K562 (cell line): ENCODE measurements at places on chromosomes 13 and 19.

DNA sequence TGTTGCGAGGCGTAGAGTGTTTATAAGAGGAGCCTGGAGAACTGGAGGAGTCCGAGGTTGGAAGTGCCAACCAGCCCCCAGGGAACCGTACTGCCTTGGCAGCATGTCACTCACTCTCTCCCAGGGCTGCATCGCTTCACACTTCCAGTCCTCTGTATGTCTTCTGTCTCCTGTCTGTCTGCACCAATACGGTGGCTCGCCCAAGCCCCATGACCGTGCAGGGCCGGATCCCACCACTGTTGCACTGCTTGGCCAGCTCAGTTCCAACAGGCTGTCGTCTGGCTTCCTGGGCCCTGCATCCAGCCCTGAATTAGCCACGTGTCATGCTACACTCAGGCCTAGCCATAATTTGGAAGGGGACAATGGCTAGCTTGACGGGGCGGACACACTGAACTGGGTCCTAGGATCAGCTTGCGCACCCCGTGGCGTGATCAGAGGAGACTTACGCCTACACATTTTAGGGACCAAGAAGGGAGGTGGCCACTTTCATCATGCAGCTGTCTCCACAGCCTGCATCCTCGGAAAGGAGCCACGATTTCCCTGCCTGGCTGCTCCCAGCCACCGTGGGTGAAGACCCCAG lies 147.1 kb downstream of the URI1 start:
- no peak for DNase-seq

DNA sequence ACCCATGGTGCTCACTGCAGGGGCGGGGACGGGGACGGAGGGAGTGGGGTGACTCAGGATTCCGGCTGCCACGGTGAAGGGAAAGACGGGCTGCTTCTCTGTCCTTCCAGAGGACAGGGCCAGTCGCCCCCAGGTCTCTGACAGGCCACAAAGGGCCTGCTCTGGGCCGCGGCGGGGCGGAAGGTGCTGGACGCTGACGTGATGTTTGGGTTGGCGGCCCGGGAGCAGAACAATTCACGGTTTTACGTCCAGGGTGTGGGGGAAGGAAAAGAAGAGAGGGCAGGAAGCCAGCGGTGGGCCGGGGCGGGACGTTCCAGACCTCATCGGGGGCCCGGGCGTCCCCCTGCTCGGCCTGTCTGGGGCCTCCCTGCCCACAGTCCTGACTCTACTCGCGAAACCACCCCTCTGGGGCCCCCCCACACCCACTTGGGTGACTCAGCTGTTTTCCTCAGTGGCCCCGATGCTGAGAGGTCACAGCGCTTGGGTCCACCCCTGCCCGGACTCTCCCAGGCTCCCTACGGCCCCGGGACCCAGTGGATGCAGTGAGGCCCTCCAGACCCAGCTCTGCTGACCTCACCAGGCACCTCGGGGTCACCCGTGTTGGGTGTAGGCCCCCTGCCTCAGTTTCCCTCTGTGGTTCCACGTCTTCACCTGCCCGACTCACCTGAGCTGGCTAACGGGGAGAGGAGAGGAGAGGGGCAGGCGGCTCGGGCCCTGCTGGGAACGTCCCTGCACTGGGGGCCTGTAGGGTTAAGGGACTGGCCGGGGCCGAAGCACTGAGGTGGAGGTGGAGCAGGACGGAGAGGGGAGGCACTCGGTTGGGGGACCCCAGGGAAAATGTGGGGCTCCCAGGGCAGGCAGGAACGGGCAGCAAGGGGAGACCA lies 29.2 kb downstream of the PIP5K1C start:
- peak; percentile 84 for DNase-seq

- DNase-seq, result no peak
These were observed 674.6 kb upstream of the SGCG start for GRCh38 chr13:22506096-22506691.

DNA sequence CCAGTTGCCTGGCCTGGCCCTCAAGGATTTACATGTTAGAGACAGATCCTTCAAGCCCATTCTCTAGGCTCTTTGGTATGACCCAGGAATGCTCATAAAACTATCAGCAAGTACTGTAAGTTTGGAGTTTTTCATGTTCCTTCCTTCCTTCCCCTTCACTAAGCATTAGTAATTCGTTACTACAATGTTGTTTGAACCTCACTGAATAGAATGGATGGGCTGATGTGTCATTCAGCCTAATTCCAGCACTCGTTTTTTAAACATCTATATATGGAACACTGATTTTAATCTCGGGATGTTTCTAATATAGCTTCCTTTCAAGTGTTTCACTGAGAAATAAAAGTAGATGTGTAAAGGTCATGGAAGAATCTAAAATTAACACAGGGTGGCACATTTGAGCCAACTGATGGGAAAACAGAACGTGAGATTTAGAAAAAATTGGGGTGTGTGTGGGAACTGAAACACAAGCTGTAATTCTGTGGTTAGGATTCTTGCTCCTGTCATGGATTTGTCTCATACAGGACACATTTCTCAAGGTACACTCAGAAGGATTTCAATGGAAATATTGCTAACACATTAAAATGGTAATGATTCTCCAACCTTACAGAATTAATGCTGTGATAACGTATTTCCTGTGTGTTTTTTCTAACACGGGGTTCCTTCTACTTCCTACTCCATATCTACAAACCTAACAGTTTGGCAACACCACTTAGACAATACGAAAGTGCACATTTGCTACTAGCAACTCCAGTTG lies 93.4 kb downstream of the FLT1 start:
- DNase-seq, result no peak

GRCh38 chr19:53971673-53972072 lies 8.9 kb downstream of the CACNG8 start:
- no peak for DNase-seq

- no peak for DNase-seq
These were observed 251.0 kb upstream of the ARGLU1 start for GRCh38 chr13:106818971-106819370.

GRCh38 chr19:46731007-46731501 lies 14.1 kb upstream of the PRKD2 start:
- DNase-seq, result peak; percentile 85

DNA sequence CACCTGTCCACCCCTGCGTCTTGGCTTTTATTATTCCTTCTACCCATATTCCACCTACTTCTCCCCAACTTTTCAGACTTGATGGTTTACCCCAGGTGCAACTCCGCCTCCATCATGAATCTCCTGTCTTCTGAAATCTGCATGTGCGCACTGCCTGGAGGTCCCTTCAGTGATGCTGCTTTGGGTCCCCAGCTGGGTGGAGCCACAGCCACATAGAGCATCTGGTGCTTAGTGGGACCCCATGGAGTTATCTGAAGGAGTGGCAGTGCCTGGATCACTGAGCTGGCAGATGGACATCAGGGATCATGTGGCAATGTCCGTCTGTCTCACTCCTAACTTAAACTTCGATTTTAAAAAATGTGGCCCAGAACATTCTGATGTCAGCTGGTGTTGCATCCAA lies 13.5 kb downstream of the ZNF536 start:
- DNase-seq, result no peak

GRCh38 chr13:110356362-110356761 lies 49.3 kb downstream of the COL4A2 start:
- DNase-seq, result no peak

GRCh38 chr13:108674346-108674745 lies 44.9 kb downstream of the MYO16 start:
- no peak for DNase-seq

GRCh38 chr13:53343361-53343744 lies 314.7 kb downstream of the OLFM4 start:
- no peak for DNase-seq

- DNase-seq, result no peak
These were observed 249.4 kb downstream of the KCTD12 start for GRCh38 chr13:76636829-76637228.

- no peak for DNase-seq
These were observed 7.4 kb downstream of the ZNF554 start for GRCh38 chr19:2827022-2827421.

- peak; percentile 5 for DNase-seq
These were observed 38.0 kb upstream of the ZNF573 start for GRCh38 chr19:37817180-37817981.

DNA sequence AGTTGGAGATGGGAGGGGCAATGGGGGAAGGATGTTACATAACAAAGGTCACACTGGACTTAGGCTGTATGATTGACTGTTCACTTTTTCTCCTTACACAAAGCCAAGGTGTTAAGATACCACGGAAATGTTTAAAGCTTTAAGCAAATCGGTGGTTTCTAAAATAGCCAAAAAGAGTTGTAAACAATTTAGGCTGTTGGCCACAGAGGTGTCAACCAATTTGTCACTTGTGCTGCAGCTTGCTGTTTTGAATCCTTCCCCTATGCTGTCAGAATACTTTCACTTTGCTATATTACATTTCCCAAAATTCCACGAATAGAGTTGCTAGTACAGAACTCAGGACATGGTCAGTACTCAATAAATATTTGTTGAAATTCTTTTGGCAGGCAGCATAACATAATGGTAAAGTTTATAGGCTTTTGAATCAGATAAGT lies 149.3 kb downstream of the VWA8 start:
- DNase-seq, result no peak

DNA sequence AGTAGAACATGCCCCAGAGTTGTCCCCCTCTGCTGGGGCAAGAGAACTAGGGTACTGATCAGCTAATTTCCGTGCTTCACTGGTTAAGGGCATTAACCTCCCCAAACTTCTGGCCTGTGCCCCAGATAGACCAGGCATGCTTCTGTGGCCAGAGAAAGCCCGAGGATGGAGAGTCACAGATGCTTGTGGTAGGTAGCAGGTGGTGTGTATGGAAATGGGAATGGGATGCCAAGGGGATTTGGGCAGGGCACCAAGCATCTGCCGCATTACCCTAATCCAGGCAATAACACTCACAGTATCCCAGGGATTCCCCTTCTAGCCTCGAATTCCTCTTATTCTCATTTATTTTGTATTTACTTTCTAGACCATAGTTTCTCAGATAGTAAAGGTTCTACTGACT lies 124.8 kb upstream of the KLF12 start:
- DNase-seq, result no peak

GRCh38 chr13:44730851-44731250 lies 154.7 kb upstream of the TSC22D1 start:
- no peak for DNase-seq

- DNase-seq, result no peak
These were observed 5.4 kb downstream of the FUT5 start for GRCh38 chr19:5864725-5865486.

GRCh38 chr13:51943721-51944120 lies 67.5 kb downstream of the ATP7B start:
- no peak for DNase-seq

DNA sequence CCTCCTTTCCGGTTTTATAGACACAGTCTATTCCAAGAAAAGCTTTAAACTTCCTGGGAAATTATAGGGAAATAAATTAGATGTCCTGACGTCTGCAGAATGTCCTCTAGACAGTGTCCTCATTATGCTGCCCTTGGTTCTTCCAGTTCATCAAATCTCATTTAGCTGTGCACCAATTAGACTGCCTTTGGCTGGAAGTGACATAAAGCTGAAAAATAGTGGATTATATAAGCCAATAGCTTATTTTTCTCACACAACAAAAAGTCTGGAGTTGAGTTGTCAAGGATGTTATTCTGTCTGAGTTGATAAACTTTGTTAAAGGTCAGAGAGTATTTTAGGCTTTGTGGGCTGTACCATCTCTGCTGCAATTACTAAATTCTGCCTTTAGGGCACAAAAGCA lies 314.8 kb upstream of the TMTC4 start:
- DNase-seq, result no peak

DNA sequence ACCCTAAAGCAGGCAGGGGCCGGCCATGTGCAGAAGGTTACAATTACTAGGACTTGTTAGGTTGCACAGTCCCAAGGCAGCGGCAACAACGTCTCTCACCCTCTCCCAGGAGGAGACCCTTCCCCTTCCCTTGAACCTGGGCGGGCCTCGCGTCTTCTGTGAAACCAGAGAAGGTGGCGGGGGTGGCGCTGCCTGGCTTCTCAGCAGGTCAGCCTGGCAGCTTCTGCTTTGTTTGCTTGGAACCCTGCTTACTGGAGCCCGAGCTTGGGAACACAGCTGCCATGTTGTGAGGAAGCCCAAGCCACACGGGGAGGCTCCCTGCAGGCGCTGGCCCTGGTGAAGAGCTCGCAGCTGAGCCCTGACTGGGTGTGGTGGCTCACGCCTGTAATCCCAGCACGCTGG lies 15.5 kb downstream of the MKNK2 start:
- no peak for DNase-seq

DNA sequence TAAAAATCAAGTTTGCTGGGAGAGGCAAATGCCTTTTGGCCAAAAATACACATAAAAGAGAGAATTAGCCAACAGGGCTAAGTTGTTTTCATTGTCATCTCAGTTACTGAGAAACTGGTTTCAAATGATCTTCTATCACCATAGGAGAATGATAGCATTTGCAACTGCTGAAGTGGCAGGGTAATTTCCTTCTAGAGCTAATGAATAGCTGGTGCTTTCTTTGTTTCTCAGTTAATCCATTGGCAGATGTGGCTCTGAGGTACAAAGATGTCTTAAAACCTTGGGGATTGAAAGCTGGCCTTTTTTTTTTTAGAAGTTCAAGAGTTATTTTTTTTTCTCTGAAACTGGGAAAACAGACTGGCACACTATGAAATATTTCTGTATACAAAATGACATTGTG lies 332.7 kb upstream of the KLF12 start:
- DNase-seq, result no peak

DNA sequence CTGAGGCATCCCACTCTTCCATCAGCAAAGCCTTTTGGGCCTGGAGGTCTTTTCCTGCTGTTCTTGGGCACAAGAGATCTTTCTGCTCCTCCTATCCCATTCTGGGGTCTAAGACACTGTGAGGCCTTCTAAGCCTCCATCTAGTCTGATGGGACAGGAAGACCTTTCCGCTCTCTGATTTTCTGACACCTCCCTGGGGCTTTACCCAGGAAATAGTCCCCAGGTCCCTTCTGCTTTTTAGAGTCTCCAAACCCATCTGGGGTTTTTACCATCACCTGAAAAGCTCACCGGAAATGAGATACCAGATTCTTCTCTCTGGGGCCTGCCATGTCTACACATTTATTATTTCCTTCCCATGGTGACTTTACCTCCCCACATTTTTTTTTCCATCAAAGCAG lies 21.1 kb downstream of the CLEC17A start:
- no peak for DNase-seq

GRCh38 chr19:1873524-1874473 lies 10.4 kb upstream of the KLF16 start:
- DNase-seq, result peak; percentile 57

DNA sequence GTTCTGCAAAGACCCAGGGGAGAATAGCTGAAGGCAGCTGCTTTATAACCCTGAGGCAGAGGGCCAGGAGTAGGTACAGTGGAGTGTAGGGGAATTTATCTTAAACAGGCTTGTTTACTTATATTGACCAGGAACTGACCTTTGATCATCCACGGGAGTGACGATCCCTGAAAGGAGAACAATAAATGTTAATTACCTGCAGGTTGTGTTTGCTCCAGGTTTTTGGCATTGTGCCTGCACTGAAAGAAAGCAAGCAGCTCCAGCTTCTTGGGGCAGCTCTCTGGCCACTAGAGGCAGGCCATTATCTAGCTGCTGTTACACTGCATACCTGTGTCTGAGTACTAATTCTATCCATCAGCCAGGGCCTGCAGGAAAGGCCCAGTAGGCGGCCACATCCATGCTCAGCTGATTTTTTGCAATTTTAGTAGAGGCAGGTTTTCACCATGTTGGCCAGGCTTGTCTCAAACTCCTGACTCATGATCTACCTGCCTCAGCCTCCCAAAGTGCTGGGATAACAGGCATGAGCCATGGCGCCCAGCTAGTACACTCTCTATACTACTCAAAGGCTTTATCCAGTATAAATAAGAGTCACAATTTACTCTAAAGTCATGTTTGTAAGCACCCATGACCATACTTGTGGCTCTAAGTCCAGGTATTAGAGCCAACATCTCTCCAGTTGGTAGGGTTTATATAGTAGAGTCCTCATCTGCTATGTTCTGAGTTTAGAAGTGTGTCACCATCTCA lies 8.5 kb upstream of the ZNF91 start:
- no peak for DNase-seq

- DNase-seq, result no peak
These were observed 579.4 kb upstream of the MIR17HG start for GRCh38 chr13:90768116-90768515.
